NCI-H2171 treated with DMSO at 0.1 percent for 48 hours (cell line): ENCODE measurements at places on chromosomes 11 and 22.
A peak's percentile ranks its signal among the peaks of the same experiment; 100 is the strongest.

GRCh38 chr22:49243965-49244364 is 583.7 kb downstream of the BRD1 start:
- no peak for DNase-seq

GRCh38 chr11:116736763-116737162 is 36.0 kb downstream of the BUD13 start:
- DNase-seq: no peak

DNA sequence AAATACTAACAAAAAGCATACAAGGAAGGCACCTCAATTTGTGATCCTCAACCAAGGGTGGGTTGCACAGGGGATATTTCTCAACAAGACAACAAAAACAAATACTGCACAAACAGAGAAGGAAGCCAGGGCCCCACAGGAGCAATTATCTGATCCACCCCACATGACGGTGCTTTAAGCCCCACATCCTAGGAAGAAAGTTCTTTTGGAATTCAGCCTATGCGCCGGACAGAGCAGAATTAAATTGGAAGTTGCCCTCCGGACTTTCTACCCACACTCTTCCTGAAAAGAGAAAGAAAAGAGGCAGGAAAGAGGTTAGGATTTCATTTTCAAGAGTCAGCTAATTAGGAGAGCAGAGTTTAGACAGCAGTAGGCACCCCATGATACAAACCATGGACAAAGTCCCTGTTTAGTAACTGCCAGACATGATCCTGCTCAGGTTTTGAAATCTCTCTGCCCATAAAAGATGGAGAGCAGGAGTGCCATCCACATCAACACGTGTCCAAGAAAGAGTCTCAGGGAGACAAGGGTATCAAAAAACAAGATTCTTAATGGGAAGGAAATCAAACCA is 40.6 kb downstream of the OSBP start:
- no peak for DNase-seq

DNA sequence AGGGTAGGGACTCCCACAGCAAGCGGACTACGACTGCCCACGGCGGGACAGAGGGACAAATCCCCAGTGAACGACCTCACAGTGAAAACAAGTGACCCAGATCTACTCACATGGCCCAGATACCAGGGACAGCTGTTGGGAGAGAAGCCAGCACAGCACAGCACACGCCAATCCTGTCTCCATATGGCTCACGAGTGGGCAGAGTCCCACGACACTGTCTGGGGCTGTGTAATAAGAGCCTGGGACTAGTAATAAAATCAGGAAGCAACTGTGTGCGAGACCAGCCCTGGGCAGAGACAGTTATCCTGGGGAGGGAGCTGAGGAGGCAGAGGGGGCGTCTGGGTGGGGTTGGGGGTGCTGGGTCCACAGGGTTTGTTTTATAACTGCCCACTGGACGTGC is 385.0 kb downstream of the CTTN start:
- DNase-seq: no peak

DNA sequence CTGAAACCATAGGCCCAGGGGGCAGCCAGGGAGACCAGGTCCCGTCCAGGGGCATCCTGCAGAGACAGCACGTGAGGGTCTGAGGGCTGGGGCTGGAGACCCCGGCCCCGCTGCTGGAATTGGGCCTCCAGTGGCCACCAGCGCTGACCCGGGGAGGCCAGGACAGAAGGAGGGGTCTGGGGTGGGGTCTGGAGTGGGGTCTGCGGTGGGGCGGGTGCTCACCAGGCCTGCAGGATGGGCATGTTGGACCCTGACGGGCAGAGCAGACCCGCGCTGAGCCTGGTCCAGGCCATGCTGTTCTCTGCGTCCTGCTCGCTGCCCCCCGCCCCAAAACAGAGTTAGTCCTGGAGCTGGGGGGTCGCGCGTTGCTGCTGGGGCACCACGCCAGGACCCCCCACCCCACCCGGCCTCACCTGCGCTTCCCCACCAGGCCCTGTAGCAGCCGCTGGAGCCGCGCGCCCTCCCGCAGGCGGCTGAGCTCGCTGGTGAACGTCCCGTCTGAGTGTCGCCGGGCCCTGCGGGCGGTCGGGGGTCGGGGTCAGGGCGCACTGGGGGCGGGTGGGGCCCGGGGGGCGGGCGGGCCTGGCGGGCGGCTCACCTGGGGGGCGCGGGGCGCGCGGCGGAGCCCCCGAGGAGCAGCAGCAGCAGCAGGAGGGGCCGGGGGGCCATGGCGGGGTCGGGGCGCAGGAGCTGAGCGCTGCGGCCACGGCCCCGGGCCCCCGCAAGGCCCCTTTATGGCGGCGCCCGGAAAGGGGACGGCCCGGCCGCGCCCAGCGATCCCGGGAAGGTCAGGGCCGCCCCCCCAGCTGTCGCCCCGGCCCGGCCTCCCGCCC is at the start of gene SCT:
SCT (minus strand) TSS at position 707 of the 833 bp plus-strand sequence; CDS start at position 669, 38 bp downstream.
- DNase-seq: no peak

DNA sequence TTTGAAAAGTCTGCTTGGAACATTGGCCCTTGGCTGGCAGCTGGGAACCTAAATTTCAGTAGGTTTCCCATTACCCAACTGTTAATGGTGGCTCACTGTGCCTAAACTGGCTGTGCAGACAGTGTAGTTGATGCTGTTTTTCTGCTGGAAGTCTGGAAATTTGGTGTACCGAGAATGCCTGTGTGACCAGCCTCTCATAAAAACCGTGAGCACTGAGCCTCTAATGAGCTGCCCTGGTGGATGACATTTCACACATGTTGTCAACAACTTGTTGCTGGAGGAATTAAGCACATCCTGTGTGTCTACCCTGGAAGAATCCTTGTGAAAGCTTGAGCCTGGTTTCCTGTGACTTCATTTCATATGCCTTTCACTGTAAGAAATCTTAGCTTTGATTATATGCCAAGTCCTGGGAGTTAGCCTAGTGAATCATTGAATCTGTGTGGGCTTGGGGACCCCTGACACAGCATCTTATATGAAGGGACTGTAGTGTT is 131.1 kb downstream of the LDLRAD3 start:
- DNase-seq: peak; percentile 74
